Activated T-helper 1 cell treated with anti-CD3 and anti-CD28 coated beads, Interleukin-12 subunit alpha, Interleukin-12 subunit beta, Interleukin-2, Interleukin-4 antibody, amounts not matched to agents 30 ng/mL and 10 ng/mL and 1 ng/mL, durations not matched to agents 14 hours and 24 hours and 36 hours (primary cell): ENCODE measurements at places on chromosomes 1 and 21. TPM values are rescaled to one million over a fixed set of nuclear protein-coding genes. Genes with fewer than 3 reads are reported as not detected.

C1QC gene
- total RNA-seq: not detected in 2 replicates

GSTM3 gene
- 10.1 and 11.0 TPM in 2 replicates for total RNA-seq

PLEKHM2 gene
- 65.5 and 66.2 TPM in 2 replicates for total RNA-seq

DNA sequence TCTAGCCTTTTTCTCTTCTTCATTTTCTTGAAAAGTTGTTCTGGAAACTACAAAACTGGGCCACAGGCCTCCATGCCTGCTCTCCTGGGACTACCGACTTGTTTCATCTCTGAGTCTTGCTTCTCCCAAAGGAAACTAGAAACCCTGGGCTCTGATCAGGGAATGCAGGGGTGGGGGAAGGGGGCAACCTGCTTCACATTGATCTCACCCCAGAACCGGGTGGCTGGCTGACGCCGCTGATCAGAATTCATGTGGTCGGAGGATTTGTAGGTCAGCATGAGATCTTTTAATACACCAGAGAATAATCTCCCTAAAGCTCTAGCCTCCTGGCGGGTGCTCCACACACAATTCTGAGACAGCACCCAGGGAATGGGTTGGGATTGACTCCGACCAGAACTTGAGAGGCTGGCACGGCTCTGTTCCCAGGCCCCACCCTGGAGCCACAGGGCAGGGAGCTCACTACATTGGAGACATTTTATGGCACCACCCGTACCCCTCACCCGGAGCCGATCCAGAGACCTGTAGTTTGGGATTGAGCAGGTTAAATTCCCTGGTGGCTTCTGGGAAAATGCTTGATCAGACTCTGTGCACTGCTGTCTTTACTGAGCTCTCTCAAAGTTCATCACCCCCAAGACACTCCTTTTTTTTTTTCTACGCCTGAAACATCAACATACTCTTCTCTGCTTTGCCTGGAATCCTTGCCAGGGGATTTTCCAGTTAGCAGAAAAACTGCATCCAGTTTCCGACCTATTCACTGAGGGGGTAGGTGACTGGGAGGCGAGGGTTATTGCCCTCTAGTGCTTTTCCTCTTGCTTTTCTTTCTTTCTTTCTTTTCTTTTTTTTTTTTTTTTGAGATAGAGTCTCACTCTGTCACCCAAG, 12.2 kb upstream of the ARHGEF10L start:
- DNase-seq: no peak

DNA sequence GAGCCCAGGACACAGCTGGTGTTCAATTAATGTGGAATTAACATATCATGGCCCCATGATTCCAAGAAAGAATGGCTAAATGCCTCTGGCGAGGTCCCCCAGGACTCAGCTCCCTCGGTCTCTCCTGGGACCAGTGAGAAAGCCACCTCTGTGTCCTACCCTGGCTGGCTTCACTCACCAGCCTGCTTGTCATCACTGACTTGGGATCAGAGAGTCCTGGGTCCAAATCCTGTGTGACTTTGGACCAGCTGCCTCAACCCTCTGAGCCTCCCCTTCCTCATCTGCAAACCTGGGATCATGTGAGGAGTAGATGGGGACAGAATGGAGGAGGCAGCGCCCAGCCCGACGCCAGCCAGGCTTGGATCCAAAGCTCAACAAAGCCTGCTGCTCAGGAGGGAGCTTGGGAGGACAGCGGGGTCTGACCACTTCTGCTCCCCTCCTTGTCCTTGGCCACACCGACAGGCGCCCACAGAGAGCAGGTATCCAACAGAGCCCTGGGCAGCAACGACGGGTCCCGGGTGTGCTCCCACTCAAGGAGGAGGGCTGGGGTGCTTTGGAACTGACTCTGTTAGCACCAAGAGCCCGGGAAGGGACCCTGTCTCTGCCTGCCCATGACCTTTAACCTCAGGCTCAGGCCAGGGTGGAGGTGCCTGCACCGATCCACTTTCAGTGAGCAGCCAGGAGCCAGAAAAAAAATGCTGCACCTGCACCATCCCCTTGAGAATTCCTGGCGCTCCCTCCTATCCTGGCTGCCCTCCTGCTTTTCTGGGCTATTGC, 3.2 kb downstream of the SH2D5 start:
- DNase-seq: no peak

- no peak for DNase-seq
Measured at GRCh38 chr1:74328851-74329250, 93.7 kb downstream of the TNNI3K start.
